ENCODE measurements at places on chromosomes 1 and 21. TPM values are rescaled to one million over a fixed set of nuclear protein-coding genes. Genes with fewer than 3 reads are reported as not detected.

GRCh38 chr1:77016386-77016985, 149.2 kb downstream of the ST6GALNAC5 start:
- DNase-seq = no peak

DNA sequence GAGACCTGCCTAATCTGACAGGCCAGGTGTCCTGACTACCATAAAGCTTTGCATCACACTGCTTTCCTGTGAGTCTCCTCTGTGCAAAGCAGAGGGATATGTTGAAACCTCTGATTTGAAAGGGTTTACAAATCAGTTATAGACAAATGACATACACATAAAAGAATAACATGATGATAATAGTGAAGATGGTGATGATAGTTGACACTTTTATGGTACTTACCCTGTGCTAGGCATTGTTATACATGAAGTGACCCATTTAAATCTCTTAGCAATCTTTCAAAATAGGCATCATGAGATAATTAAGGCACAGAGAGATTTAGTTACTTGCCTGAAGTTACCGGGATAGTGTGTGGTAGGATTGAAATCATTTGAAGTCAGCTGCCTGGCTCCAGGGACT, 34.1 kb upstream of the PKN2 start:
- DNase-seq = no peak

DNA sequence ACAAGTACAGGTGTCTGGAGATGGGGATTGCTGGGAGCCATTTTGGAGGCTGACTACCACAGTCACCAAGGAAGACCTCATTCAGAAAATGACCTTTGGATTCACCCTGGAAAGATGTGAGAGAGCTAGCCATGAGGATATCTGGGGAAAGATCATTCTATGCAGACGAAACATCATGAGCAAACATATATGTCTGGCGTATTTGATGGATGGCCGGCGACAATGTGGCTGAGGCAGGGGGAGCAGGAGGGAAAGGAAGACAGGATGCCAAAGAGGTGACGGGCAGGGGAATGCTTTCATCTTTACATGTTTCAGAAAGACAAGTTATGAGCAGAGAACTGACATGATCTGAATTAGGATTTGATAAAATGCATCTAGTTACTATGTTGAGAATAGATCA, 61.5 kb upstream of the SOX13 start:
- no peak for DNase-seq

DNA sequence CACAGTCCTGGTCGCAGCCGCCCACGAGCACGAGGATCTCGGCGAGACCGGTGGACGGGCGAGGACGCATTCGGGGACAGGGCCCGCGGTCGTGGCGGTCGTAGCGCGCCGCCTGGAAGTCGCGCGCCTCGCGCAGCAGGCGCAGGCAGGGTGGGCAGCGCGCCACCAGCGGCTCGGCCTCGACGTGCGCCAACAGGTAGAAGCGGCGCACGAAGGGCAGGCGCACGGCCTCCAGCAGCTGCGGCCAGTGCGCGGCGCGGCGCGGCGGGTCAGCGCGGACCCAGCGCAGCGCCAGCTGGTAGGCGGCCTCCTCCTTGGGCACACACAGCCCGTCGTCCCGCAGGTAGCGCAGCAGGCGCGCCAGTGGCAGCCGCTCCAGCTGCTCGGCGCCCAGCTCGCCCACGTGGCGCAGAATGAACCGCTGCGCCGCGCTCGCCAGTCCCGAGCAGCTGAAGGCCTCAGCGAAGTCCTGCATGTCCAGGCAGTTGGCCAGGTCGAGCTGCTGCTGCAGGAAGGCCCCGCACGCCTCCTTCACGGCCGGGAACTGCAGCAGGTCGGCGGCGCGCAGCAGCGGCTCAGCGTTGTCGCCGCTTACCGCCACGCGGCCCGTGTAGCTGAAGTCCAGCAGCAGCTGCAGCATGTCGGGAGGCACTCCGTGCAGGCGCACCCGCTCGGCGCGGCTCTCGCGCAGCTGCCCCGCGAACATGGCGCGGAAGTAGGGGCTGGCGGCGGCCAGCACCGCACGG, 573 bp downstream of the KLHL21 start:
- DNase-seq = no peak

The UBXN10 gene
- not detected for total RNA-seq

All from LHCN-M2 (cell line).